ENCODE measurements at places on chromosomes 7 and 10.

GRCh38 chr7:102292813-102293798 is 6.4 kb downstream of the SH2B2 start:
- peak; percentile 39 for DNase-seq

GRCh38 chr7:13312307-13312706 is 624.9 kb downstream of the ARL4A start:
- no peak for DNase-seq

- DNase-seq: no peak
Measured at GRCh38 chr7:47488201-47488968, 93.5 kb downstream of the TNS3 start.

DNA sequence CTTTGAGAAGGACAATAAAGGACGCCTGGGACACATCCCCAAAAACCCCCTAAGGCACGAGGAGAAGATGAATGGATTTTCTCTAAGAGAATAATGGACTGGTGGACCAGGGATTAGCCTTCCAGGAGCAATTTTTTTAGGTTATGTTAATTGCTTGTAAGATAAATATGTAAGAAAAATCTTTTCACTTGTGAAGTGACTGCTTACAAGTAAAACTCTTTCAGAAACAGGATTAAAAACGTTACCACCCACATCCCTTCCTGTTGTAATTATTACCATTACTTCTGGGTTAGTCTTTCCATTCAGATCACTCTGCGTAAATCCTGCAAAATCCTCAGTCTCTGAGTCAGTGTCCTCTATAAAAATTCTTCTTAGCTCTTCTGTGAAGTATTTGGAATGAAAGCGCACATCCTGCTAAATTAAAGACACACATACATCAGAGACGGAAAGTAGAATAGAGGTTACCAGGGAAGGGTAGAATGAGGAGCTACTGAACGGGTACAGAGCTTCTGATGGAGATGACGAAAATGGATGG is 34.3 kb downstream of the CDCA7L start:
- DNase-seq: no peak

GRCh38 chr7:41189866-41190265 is 513.0 kb downstream of the INHBA start:
- no peak for DNase-seq

DNA sequence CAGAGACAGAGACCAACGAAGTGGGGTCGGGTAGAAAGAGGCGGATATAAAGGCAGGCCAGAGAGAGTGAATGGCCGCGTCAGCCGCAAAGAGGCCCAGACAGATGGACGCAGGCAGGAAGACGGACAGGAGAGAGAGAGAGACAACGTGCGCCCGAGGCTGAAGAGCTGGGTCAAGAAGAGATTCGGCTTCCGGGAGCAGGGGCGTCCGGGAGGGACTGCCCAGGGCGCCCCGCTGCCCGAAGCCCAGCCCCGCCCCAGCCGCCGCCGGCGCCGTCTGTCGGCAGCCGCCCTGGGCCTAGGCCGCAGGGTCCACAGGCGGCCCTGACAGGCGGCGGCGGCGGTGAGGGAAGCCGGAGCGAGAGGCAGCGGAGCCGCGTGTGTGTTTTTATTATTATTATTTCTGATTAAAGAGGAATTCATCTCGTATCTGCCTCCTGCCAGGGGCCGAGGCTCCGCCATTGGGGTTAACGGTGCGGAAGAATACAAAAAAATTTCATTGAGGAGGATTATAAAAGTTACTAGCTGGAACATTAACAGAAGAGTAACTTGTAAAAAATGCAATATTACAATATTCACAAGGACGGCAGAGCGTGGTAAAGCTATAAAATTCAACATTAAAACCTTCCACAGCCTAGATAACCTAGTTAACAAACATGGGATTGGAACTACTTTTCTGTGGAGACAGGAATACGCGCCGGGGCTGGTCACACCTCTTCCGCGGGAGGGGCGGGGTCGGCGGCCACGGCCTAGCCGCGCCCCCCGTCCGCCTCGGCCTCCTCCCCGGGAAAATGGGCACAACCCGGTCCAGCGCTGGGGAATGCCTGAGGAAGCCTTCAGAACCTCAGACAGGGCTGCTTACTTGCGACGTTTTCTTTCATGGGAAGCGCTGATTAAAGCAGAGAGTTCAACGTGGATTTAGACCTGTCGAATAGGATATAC is 29.7 kb upstream of the PAX2 start:
- no peak for DNase-seq

DNA sequence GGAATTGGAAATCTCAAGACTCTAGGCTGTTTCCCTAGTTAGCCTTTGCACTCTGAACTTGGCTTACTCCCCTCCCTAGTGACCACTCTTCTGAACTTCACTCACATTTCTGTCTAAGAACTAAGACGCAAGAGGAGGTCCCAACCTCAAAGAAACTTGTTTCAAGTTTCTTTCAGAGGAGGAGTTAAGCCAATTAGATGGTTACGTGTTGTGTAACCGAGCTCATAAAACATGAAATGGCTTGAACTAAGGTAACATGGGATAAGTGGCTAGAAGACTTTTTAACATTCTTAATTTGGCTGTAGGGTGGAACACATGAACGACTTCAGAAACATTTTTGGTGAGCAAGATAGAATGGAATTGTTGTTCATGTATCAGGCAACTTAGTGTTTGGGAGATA is 39.5 kb upstream of the SEC61G start:
- DNase-seq: no peak

- DNase-seq: no peak
Measured at GRCh38 chr7:17957871-17958270, 17.6 kb upstream of the SNX13 start.
